Fibroblast of skin of left biceps (primary cell): ENCODE measurements at places on chromosomes 5 and 9.
A peak's percentile ranks its signal among the peaks of the same experiment; 100 is the strongest.

DNA sequence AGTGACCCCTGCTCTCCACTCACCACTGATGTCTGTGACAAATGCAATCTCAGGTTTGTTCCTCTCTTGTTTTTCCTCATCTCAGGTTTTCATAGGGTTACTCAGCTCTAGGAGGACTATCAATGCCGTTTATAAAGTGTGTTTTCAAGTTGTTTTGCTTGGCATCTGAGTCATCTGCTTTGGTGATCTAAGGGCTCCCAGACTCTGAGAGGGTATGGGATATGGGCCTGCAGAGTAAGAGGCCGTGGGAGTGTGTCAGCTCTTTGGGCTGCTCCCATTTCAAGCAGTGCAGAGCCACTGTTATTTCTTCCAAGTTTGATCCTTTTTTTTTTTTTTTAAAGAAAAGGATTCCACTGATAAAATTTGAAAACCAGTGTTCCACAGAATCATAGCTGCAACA lies 46.3 kb downstream of the NNT start:
- DNase-seq, result no peak

DNA sequence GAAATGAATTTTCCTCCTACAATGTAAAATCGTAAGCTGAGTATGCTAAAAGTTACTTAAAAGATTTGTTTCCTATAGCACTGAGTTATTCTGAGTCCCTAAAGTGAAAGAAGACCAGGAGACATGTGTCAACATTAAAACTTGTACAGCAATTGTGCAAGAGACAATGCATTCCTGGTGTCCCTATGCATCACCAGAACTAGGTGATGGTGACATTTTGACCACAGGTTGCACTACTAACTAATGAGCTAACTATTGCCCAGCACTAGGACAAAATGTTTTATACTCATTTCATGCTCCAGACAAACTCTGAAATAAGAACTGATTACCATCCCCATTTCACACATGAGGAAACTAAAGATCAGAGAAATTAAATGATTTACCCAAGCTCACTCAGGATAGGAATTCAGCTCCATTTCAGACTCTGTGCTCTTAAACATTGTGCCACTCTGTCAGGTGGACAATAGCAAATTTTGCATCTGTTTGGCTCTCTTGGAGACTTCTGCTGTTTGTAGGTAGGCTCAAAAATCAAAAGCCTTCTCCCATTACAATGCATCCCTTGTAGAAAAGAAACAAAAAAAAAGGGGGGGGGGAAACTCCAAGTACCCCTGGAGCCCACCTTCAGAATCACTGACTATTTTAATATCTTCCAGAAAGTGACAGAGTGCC lies 269.2 kb downstream of the ACTL7B start:
- DNase-seq, result no peak

DNA sequence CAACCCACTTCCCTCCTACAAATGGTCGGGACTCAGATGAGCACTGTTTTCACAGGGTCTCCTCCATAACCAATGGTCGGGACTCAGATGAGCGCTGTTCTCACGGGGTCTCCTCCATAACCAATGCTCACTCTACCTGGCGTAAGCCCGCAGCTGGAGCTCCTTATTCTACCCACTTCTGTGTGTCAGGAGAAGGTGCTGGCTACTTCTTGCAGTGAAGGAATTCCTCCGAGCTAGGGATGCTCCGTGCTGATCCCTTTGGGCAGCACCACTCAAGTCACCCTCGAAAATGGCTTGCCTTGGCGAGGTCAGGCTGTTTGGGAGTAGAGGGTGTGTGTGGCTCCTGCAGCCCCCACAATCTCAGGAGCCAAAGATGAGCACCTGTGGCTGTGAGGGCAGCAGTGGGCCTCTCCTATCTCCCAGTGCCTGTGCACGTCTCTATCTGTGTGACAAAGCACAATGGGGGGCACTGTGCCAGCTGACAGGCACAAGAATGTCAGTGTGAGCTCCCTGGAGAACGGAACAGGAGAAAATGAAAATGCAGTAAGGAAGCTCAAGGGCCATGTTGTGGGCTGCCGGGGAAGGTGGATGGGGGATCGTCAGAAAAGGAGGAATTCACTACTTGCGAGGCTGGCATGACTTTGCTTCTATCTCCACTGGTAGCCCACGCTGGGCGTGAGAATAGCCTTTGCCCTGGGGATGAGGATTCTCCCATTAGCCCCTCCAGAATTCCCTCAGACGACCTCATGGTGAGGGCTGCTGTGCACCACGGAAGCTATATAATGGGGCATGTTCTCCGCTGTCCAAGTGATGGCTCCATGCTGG lies 3.9 kb upstream of the BTNL9 start:
- DNase-seq, result no peak

GRCh38 chr9:138066049-138066448 lies 188.5 kb downstream of the CACNA1B start:
- DNase-seq, result no peak

GRCh38 chr9:16236311-16236710 lies 634.2 kb downstream of the BNC2 start:
- DNase-seq, result peak; percentile 88
